ENCODE measurements at places on chromosomes 6 and 20.

GRCh38 chr6:144029452-144029851 is 21.4 kb upstream of the PLAGL1 start:
- no peak for DNase-seq

- no peak for DNase-seq
These were observed 33.3 kb upstream of the EZR start for GRCh38 chr6:158852312-158853071.

DNA sequence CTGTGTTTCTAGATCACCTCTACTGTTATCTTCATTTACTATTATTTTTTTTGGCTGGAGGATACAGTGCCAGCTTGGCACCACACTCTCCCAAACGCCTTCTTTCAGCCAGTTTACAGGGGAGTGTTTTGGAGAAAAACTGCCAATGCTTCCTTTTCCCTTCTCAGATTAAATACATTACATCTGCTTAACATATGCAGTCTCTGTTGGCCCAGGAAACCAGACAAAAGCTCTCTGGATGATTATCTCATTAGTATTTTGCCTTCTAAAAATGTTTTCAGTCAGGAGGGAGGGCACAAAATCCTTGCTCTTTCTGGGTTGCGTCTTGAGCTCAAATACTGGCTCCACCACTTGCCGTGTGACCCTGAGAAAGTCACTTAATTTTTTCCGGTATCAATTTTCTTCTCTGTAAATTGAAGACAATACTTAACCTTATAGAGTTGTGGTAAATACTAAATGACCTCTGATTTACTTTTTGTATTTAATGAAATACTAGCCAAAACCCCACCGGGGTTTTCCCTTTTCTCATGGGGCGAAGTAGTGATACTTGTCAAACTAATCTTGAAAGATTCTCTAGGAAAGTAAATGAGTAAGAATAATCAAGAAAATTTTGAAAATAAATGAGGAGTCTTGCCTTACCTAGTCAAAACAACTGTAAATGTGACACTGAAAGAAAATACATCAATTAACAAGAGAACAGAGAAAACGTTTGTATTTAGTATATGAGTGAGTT is 146.2 kb downstream of the MMS22L start:
- DNase-seq = no peak

DNA sequence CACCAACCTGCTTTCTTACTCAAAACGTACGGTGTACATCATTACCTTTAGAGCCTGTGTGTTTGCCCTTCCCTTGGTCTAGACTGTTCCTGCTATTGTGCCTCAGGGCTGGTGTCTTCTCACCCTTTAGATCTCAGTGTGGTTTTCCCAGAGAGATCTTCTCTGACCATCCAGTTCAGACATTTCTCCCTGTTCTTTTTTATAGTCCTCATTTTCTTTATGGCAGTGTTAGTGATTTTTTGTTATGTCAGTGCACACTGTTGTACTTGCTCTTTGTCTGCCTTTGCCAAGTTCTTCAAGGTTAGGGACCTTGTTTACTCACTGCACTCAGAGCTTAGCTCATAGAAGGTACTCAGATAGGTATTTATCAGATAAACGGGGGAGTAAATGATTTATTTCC is 82.8 kb downstream of the ATRN start:
- no peak for DNase-seq
